ENCODE measurements at places on chromosomes 5 and 9.
A peak's percentile ranks its signal among the peaks of the same experiment; 100 is the strongest.

DNA sequence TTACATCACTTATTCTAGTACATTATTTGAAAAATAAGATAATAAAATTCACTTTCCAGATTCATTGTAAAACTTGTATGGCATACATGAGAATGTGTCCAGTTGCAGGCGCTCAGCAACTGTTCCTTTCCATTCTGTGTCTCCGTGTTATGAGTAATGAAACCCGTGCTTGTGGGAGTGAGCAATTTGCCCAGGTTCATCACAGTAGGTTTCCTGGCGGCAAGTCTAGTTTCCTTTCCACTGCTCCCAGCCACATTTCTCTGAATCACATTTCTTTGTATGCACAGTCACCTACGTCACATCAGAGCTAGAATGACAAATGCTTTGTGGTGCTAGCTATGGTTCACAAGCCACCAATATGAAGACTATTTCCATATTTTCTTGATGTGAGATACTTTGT, 39.9 kb downstream of the MOCS2 start:
- no peak overlapping the region for H3K27ac ChIP-seq
- no peaks in the 10 kb centered on the region for H3K27me3 ChIP-seq
- H3K4me1 ChIP-seq, result no peaks in the 10 kb centered on the region
- no peak for DNase-seq
- no peak overlapping the region for H3K4me3 ChIP-seq

DNA sequence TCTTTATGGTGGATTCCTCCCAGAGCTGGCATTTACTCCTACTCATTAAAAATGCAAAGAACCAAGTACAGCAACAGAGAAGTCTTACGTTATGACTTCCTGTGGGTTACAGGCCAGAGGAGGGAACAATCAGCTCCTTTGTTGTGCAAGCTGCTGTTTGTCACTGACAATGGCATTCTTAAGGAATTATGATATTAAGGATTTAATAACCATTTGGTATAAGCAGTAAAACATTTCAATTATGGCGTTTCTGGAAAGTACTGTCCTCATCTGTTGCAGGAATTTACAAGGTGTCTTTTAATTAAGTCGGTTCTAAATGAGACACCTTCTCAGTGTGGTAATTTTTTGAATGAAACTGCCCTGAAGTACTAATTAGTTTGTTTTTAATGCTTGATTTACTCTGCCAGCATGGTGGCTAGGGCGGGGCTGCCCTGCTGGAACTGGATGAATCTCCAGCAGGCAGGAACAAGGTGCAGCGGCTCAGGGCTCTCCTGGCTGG, 49.1 kb upstream of the VDAC1 start:
- H3K27me3 ChIP-seq, result no peaks in the 10 kb centered on the region
- H3K4me3 ChIP-seq, result no peak overlapping the region
- no peak for DNase-seq

DNA sequence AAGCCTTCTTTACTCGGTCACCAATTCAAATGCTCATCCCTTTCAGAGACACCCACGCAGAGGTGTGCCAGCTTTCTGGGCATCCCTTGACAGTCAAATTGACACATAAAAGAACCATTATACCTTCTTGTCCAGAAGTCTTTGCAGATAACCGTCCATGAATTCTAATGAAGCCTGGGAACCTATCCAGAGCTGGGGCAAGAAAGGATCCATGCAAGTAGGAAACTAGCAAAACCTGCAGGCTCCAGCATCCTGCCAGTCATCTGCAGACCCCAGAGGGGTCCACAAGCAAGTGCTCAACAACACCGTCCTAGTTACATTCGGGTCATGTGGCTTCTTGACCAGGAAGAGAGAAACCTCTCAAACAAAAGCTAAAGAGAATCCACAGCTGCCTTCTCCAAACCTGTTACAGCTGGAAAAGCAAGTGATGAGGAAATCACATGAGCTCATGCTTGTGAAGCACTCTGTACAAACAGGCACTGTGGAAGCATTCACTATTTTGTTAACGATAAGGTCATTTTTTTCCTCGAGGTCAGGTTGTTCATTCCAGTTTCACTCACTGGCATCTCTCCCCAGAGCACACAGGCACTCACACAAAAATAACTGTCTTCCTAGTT, 80.2 kb upstream of the DMRT1 start:
- H3K4me3 ChIP-seq, result no peak overlapping the region
- no peaks in the 10 kb centered on the region for H3K27me3 ChIP-seq
- no peaks in the 10 kb centered on the region for H3K4me1 ChIP-seq
- no peaks in the 10 kb centered on the region for H3K36me3 ChIP-seq
- DNase-seq, result peak; percentile 58

GRCh38 chr5:160298189-160298588, 14.2 kb downstream of the CCNJL start:
- no peaks in the 10 kb centered on the region for H3K4me1 ChIP-seq
- no peaks in the 10 kb centered on the region for H3K36me3 ChIP-seq
- no peak overlapping the region for H3K27ac ChIP-seq
- DNase-seq, result no peak

GRCh38 chr5:100890461-100891008, 12.5 kb downstream of the ST8SIA4 start:
- H3K27me3 ChIP-seq, result no peaks in the 10 kb centered on the region
- H3K27ac ChIP-seq, result peak overlapping the region; percentile 25
- no peak for DNase-seq
- no peaks in the 10 kb centered on the region for H3K36me3 ChIP-seq
- no peak overlapping the region for H3K4me3 ChIP-seq

DNA sequence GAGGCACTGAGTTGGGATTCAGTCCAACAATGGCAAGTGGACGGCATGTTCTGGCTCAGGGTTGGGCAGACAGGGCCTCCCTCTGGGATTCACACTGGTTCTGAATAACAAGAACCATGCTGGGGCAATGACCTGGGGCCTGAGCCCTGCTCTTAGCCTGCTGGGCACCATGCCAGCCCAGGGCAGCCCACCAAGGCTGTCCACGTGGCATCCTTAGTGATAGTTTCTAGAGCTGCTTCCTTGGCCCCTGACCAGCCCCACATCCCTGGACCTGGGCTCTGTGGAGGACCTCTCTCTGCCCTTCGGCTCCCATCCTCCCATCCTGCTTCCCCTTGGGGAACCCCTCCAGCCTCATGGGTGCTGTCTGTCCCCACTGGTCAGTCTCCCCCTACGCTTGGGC, 22.3 kb upstream of the OLFM1 start:
- peaks cover 7% of the 10 kb centered on the region for H3K27me3 ChIP-seq
- no peaks in the 10 kb centered on the region for H3K36me3 ChIP-seq
- no peaks in the 10 kb centered on the region for H3K4me1 ChIP-seq
- DNase-seq, result no peak
- H3K4me3 ChIP-seq, result no peak overlapping the region
- H3K27ac ChIP-seq, result no peak overlapping the region

GRCh38 chr5:148060881-148061280, 2.9 kb upstream of the SPINK5 start:
- H3K4me1 ChIP-seq, result no peaks in the 10 kb centered on the region
- DNase-seq, result no peak
- H3K27me3 ChIP-seq, result no peaks in the 10 kb centered on the region
- H3K36me3 ChIP-seq, result no peaks in the 10 kb centered on the region
- H3K27ac ChIP-seq, result no peak overlapping the region

GRCh38 chr9:132717326-132717945, 47.2 kb downstream of the GTF3C4 start:
- H3K36me3 ChIP-seq, result no peaks in the 10 kb centered on the region
- no peak overlapping the region for H3K4me3 ChIP-seq
- peaks cover 7% of the 10 kb centered on the region for H3K27me3 ChIP-seq
- H3K4me1 ChIP-seq, result no peaks in the 10 kb centered on the region

- H3K36me3 ChIP-seq, result no peaks in the 10 kb centered on the region
- no peaks in the 10 kb centered on the region for H3K27me3 ChIP-seq
- peaks cover 11% of the 10 kb centered on the region for H3K4me1 ChIP-seq
- peak; percentile 51 for DNase-seq
Observed at GRCh38 chr9:111598733-111599091, 735 bp downstream of the PTGR1 start.

DNA sequence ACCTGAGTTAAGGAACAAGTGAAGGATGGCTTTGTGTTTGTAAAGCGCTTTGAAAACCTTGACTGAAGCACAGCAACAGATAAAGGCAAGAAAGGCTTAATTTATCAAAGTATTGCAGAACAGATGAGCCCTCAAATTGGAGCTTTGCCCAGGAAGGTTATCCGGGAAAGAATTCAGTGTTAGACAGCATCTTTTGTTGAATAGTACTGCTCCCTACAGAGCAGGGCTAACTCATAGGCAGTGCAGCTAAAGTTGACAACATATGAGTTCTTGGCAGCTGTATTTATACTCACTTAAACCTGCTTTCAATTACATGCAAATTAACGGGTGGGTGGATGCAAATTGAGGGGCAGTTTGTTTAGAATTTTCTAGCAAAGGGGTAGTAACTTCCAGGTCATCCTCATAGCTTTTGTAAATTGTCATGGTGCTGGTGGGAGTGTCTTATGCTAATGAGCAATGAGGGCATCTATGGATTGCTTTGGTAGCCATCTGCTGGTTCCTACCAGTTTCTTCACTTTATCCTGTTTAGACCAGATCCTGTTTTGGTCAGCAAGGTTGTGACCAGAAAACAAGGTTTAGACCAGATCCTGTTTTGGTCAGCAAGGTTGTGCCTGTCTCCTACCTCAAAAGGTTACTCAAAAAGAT, 105.8 kb downstream of the GDA start:
- no peaks in the 10 kb centered on the region for H3K36me3 ChIP-seq
- no peaks in the 10 kb centered on the region for H3K4me1 ChIP-seq
- DNase-seq, result no peak
- no peaks in the 10 kb centered on the region for H3K27me3 ChIP-seq
- H3K27ac ChIP-seq, result no peak overlapping the region

DNA sequence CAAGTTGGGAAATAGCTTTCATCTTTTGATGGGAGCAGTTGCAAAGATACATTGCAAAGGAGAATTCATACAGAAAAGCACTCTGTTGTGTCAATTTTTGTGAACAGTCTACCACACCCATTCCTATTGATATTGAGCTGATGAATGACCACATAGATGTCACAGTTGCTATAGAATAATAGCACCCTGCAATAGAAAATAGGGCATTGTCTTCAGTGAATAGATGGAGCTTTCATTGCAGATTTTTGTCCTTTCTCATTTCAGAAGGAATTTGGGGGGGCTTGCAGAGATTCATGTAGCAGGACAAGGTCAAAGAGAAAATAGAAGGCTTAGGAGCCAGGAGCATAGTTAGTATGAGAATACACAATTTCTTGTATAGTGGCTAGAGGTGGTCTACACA, 237.9 kb downstream of the TMEM38B start:
- H3K27me3 ChIP-seq, result no peaks in the 10 kb centered on the region
- H3K27ac ChIP-seq, result no peak overlapping the region
- H3K4me3 ChIP-seq, result no peak overlapping the region
- no peak for DNase-seq

- no peaks in the 10 kb centered on the region for H3K36me3 ChIP-seq
- DNase-seq, result no peak
- H3K27ac ChIP-seq, result peak overlapping the region; percentile 26
- peaks cover 6% of the 10 kb centered on the region for H3K4me1 ChIP-seq
Observed at GRCh38 chr9:16461137-16461840, 409.2 kb downstream of the BNC2 start.

- peak; percentile 37 for DNase-seq
- H3K4me1 ChIP-seq, result no peaks in the 10 kb centered on the region
- peak overlapping the region; percentile 51 for H3K4me3 ChIP-seq
- no peaks in the 10 kb centered on the region for H3K27me3 ChIP-seq
- H3K27ac ChIP-seq, result peak overlapping the region; percentile 65
Observed at GRCh38 chr9:19409401-19410194, 789 bp downstream of the ACER2 start.

DNA sequence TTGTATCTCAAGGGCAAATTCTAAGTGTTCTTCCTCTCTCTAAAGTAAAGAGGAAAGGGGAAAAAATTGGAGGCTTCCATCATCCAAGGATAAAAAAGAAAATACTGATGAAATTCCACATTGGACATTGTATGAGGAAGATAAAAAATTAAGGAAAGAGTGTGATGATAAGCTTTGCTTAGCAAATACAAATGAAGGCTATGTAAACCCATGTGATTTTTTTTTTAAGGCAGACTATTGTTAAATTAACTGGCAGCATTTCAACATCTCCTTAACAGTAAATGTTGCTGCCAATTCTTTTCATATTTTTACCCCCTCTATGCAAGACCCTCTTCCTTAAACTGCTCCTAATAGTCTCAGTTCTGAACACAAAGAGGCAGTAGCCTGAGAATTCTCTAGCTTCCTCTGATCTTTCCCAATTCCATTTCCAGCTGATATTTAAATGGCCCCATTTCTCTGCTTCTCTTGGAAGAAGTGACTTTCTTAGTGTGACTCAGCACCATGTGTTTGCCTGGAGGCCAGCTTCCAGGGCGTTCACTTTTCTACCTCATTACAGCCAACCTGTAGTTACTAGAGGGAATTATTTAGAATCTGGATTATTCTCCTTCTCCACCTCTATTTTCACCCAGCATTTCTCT, 159.7 kb downstream of the TLE1 start:
- peak overlapping the region; percentile 33 for H3K27ac ChIP-seq
- H3K4me1 ChIP-seq, result no peaks in the 10 kb centered on the region
- H3K36me3 ChIP-seq, result no peaks in the 10 kb centered on the region
- DNase-seq, result peak; percentile 41
- H3K4me3 ChIP-seq, result no peak overlapping the region

GRCh38 chr5:81854485-81854884, 103.6 kb upstream of the SSBP2 start:
- no peak for DNase-seq
- no peaks in the 10 kb centered on the region for H3K36me3 ChIP-seq
- H3K4me1 ChIP-seq, result peaks cover 34% of the 10 kb centered on the region
- no peak overlapping the region for H3K27ac ChIP-seq

DNA sequence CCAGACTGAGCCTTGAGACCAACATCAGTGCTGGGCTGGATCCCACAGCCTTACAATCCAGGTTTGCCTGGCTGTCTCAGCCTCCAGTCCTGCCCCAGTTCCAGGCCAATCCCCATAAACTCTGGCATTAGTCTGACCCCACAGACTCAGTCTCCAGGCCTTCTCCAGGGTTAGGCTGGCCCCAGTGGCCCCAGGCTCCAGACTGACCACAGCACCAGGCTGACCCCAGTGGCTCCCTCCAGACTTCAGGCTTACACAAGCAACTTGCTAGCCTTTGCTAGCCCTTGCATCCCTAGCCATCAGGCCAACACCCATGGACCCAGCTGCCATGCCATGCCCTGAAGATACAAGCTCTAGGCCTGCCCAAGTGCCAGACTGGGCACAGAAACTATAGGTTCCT, 1326.0 kb upstream of the C9orf72 start:
- no peaks in the 10 kb centered on the region for H3K27me3 ChIP-seq
- no peak for DNase-seq
- no peak overlapping the region for H3K27ac ChIP-seq
- no peak overlapping the region for H3K4me3 ChIP-seq

GRCh38 chr5:176134529-176135223, 103.5 kb upstream of the SIMC1 start:
- H3K27ac ChIP-seq, result no peak overlapping the region
- no peak for DNase-seq
- H3K27me3 ChIP-seq, result no peaks in the 10 kb centered on the region
- no peak overlapping the region for H3K4me3 ChIP-seq

GRCh38 chr5:67009028-67009427, 187.6 kb downstream of the CD180 start:
- no peak for DNase-seq
- peak overlapping the region; percentile 83 for H3K27ac ChIP-seq
- no peak overlapping the region for H3K4me3 ChIP-seq

GRCh38 chr9:131607591-131607990, 62.3 kb downstream of the PRRT1B start:
- no peak for DNase-seq
- peak overlapping the region; percentile 98 for H3K27ac ChIP-seq
- no peak overlapping the region for H3K4me3 ChIP-seq
- H3K36me3 ChIP-seq, result no peaks in the 10 kb centered on the region

- H3K27ac ChIP-seq, result no peak overlapping the region
- H3K4me1 ChIP-seq, result no peaks in the 10 kb centered on the region
- H3K27me3 ChIP-seq, result no peaks in the 10 kb centered on the region
- no peak overlapping the region for H3K4me3 ChIP-seq
- no peak for DNase-seq
- no peaks in the 10 kb centered on the region for H3K36me3 ChIP-seq
Observed at GRCh38 chr9:7691909-7692308, 107.7 kb downstream of the DMAC1 start.

Data from hepatocyte (in vitro differentiated cells).